RKO (cell line): ENCODE measurements at places on chromosomes 11 and 22.

GRCh38 chr22:26534874-26535602 lies 22.8 kb upstream of the TFIP11 start:
- DNase-seq, result no peak

DNA sequence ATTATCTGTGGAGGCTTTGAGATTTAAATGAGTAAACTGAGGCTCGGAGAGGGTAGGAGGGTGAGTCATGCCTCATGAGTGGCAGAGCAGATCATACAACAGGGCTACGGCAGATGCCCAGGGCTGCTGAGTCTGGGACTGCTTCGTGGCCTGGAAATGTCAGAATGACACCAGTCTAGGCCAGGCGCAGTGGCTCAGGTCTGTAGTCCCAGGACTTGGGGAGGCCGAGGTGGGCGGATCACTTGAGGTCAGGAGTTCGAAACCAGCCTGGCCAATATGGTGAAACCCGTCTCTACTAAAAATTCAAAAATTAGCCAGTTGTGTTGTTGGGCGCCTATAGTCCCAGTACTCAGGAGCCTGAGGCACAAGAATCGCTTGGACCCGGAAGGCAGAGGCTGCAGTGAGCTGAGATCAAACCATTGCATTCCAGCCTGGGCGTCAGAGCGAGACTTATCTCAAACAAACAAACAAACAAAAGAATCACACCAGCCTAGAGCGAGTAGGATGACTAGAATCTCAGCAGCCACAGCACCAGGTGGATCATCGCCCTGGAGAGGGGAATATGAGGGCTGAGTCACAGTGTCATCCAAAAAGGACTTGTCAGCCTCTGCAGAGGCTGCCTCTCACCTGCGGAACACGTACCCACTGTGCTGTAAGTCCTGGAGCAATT lies 48.6 kb upstream of the ADA2 start:
- DNase-seq, result no peak

DNA sequence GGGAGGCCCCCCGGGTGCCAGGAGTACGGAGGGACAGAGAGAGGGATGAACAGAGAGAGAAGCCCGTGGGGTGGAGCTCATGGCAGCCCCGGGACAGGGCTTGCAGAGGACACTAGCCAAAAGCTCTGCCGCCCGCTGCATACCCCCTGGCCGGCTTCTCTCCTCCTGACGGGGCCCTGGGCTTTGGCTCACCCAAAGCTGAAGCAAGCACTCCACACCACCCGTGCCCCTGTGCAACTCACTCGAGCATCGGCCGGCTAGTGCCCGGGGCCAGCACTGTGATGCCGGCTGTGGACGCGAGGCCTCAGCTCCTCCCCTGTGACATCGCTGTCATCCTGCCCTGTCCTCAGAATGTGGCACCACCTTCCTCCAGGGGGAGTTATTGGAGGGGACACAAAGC lies 429.6 kb downstream of the BRD1 start:
- no peak for DNase-seq

DNA sequence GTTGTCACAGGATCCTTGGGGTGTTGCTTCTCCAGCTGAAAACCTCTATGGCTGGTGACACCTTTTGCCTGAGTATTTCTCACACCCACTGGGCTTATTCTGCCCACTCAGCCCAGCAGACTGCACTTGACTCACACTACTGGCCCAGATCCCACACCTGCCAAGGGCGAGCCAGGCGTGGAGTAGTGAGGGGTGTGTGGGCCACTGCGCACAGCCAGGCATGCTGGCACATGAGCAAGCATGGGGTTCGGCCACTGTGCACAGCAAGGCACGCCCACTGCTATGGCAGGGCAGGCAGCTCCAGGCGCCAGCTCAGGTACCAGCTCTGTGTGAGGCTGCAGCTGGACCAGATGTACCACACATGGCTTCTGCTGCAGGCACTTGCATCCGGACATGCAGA lies 116.5 kb upstream of the MTNR1B start:
- DNase-seq, result no peak

- no peak for DNase-seq
Observed at GRCh38 chr11:124071623-124071948, 30.5 kb upstream of the OR10G7 start.

- DNase-seq, result no peak
Observed at GRCh38 chr11:27118949-27119348, 78.3 kb downstream of the BBOX1 start.

DNA sequence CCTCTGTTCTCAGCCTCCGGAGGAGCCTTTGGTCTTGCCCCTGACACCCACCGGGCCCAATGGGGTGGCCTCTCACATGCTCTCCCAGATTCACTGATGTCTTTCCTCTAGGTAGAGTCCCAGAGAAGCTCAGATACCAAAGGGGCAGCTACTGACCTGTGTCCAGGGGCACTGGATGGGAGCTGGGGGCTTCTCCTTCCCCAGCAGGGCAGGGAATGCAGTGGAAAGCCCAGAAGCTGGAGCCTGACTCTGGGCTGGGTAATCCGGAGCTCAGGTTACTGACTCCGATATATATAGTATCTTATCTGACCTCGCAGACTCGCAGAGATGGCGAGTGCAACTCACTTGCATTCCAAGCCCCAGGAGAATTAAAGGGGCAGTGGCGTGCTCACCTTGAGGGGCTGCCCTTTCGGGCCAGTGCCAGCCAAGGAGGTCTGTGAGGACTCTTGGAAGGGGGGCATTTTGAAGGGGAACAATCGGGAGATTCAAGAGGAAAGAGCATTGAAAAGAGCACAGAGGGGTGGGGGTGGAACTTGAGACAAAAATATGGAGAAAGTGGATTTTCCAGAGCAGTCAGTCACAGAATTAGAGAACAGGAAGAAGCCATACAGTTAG lies 2.5 kb downstream of the USP2 start:
- no peak for DNase-seq

GRCh38 chr11:30002157-30002785 lies 14.6 kb downstream of the KCNA4 start:
- no peak for DNase-seq

DNA sequence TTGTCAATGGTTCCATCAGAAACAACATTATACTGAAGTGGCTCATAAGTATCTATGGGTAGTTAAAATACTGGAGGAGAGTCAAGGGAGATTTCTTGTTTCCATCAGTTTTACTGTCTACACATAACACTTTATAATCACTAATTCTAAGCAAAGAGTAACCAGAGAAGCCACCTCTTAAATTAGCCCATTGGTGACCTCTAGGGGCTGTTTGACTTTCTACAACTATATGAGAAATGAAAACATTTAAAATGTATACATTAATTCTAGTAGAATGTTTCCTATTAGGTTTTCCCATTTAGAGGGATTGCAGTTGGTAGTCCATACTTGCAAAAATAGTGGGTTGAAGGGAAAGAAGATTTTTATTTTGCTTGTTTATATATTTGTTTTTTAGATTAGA lies 504.3 kb downstream of the FAM181B start:
- peak; percentile 63 for DNase-seq

GRCh38 chr11:68287419-68287818 lies 15.6 kb upstream of the C11orf24 start:
- no peak for DNase-seq

DNA sequence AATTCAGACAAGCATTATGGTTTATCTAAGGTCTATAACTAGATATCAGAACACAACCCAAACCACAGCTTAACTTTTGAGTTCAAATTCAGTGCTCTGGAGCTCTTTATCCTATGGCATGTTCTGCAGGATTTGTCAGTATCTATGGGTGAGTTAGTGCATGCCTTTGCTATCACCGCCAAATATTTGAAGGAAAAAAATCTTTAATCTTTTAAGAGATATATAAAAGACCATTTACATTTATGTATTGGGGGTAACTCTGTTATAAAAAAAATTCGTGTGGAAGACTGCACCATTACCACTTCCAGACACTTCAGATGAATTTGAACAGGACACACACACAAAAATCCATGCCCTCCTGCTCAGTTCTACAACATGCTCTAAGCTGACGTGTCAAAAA lies 313.5 kb upstream of the CHORDC1 start:
- DNase-seq, result no peak

GRCh38 chr11:94750319-94751217 lies 17.6 kb upstream of the AMOTL1 start:
- no peak for DNase-seq

GRCh38 chr11:27055065-27055682 lies 14.6 kb downstream of the BBOX1 start:
- DNase-seq, result peak; percentile 11
